Epithelial cell of esophagus (primary cell): ENCODE measurements at places on chromosomes 6 and 20.

GRCh38 chr20:8154638-8155037 is 22.6 kb downstream of the PLCB1 start:
- no peak for DNase-seq

GRCh38 chr6:1325461-1326309 is 13.8 kb downstream of the FOXQ1 start:
- peak; percentile 96 for DNase-seq

DNA sequence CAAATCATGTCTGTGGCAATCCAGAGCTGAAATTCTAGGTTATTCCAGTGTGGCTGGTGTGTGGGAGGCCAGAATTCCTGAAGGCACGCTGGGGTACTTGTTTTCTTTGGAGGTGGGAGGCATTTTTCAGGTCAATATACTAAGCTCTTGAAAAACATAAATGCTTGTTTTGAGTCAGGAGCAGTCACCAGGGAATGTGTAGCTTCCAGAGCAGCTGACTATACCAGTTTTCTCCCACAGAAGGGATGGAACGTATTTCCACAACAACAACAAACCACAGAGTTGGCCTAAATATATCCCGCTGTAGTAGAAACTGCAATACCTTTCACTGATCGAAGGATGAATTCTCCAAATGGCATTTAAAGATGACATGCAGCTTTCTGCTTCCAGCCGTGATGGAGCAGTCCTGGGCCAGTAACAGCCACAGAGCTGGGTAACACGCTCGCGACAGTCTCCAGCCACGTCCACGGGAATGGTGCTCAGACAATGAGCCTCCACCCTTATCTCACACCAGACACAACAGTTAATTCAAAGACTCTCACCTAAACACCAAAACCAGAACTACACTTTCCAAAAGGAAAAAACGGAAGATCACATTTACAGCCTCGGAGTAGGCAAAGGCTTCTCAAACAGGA is 23.2 kb downstream of the CHRNA4 start:
- no peak for DNase-seq

DNA sequence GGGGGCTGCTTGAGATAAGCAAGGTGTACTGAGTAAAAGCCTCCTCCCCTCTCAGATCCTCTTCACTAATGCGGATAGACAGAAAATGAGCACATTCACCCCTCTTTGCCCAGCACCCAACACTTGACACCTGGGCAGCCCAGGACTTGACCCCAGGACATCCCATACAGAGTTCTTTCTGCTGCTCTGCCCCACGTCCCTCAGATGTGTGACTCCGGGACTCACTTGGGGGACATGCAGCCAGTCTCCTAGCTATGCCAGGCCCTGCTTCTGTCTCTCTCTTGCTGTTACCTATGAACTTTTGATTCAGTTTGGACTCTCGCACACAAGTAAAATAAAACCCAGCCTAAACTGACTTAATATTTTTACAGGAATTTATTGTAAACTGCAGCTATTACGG is 159.9 kb downstream of the EYA2 start:
- no peak for DNase-seq

DNA sequence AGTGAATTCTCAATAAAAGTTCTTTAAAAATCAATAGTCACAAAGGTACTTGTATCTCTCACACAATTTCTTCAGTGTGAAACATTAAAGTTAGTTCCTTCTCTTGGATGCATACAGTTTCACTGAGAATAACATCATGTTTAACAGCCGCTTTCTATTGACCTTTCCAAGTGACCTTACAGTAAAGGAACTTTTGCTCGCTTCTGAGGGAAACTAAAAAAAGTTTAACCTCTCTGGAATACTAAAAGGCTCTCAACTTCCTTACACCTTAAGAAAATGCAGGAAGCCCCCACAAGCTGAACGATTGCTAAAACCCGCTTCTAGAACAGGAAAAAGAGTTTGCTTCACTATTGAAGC is 1.3 kb downstream of the RRAGD start:
- no peak for DNase-seq

DNA sequence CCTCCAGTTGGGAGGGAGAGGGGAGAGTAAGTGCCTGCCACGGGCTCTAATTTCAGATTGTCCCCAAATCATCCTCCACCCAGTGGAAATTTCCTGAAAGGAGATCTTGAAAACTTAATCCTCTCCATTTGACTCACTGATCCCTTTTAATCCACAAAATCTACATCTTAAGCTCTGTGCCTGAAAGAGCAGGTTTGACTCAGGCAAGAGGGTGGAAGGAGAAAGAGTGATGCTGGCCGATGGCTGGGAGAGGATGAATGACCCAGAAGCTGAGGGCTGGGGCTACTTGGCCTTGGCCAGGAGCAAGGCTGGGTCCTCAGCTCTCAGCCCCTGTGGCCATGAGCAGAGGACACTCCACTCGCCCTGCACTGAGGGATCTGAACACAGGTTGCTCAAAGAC is 8.1 kb downstream of the BPIFA2 start:
- DNase-seq, result no peak

DNA sequence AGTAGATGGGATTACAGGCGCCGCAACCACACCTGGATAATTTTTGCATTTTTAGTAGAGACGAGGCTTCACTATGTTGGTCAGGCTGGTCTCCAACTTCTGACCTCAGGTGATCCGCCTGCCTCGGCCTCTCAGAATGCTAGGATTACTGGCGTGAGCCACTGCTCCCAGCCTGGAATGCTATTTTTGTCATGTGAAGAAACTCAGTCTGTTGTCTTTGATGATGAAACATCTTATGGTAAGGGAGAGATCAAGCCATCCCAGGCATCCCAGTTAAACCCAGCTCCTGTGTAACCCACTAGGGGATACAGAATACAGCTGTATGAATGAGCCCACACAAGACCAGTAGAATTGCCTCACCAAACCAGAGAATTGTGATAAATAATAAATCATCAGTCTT is 83.6 kb upstream of the RBM24 start:
- no peak for DNase-seq
